ENCODE measurements at places on chromosomes 1 and 21.

GRCh38 chr1:8465692-8466091 lies 147.8 kb downstream of the SLC45A1 start:
- no peak for DNase-seq

- DNase-seq, result no peak
These were observed 18.5 kb downstream of the KCNN3 start for GRCh38 chr1:154851392-154852177.

- DNase-seq, result peak; percentile 72
These were observed 1.4 kb downstream of the NIT1 start for GRCh38 chr1:161119092-161119903.

- no peak for DNase-seq
These were observed 141.3 kb upstream of the NCAM2 start for GRCh38 chr21:20856926-20857325.
